ENCODE measurements at places on chromosomes 4 and X.

GRCh38 chrX:130082244-130083106 is 27.8 kb downstream of the ELF4 start:
- no peak for DNase-seq

GRCh38 chr4:115575851-115576250 is 462.4 kb upstream of the NDST4 start:
- no peak for DNase-seq

DNA sequence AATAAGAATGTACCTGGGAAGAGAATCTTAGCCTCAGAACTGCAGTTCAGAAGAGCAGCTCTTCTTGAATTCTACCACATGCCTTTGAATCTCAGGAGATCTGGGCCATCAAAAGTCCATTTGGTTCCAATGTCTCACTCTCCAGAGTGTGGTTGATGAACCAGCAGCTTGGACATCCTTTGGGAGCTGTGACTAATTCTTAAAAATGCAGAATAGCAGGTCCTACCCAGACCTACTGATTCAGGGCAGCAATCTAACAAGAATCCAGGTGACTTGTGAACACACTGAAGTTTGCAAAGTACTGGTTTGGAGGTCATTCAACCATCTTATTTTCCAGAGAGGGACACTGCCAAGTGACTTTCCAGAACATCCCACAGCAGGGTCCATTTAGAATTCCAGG is 244.7 kb downstream of the PACRGL start:
- no peak for DNase-seq

DNA sequence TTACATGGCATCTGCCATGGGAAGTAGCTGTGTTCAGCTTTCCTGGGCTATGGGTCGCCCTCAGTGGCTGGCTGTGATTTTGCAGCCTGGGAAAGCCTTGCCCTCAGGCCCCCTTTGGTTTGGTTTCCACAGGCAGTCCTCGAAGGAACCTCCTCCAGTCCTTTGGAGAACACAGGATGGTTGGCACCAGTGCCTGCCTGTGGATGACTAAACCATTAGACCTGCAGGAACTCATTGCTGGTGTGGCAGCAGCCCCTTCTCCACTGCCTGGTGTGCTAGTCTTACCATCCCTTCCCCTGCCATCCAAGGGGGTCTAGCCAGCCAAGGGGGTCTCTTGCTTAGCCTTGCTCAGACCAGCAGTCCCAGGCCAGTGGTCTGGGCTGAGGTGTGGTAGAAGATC is 71.4 kb upstream of the PJA1 start:
- DNase-seq = no peak

DNA sequence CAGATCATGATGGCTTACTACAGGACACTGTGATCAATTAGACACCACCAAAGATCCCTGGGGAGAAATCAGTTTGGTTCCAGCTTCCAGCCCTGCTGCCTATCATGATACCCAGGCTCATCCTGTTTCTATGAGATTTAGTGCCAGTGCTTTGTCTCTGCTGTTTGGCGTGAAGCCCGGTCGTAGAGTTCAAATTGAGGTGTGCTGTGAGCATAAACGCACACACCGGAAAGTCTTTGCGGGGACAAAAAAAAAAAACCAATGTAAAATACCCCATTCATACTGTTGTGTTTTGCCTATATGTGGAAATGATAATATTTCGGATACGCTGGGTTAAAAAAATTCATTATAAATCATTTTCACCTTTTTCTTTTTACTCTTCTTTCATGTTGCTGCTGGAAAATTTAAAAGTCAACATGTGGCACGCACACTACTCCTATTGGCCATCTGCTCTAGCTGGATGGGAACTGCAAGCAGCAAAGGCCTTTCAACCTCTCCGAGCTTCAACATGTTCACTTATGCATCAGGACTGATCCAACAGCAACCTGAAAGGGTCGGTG is 607 bp upstream of the DKC1 start:
- DNase-seq = no peak

DNA sequence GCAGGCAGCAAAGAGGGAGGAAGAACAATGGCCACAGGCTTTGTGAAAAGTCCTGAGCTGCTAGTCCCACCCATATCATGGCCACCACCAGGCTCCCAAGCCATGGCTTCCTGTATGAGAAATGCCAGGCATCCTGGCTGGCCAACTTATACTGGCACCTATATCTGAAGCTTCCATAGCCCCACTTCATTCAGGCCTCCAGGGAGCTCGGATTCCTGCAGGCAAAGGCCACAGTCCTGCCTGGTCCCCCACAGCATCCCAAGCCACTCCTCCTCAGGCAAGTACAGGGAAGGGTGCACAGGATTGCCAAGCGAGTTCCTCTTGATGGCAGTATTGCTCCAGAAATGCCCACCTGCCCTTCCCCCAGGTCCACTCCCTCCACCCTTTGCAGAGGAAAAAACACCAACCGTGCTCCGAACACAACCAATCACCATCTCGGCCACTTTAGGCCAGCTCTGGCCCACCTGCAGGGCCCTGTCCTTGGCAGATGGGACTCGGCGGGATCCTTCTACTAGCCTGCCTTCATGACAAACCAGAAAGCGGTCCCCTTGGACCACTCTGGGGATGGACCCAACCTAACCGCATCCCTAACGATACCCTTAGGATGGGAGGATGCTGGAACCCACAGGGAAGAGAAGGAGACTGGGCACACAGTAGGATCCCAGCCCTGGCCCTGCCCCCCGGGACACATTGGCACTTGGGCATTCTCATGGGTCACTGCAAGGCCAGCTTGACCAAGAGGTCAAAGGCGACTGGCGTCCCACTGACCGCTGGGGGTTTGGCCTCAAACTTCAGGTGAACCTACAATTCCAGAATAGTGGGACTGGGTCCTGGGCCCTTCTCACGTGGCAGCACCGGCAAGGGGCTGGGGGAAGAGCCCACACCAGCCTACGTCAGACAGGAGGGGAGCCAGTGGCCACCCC is 220.4 kb upstream of the AGTR2 start:
- DNase-seq = no peak

GRCh38 chrX:115226929-115227328 is 7.0 kb downstream of the LRCH2 start:
- DNase-seq = no peak

DNA sequence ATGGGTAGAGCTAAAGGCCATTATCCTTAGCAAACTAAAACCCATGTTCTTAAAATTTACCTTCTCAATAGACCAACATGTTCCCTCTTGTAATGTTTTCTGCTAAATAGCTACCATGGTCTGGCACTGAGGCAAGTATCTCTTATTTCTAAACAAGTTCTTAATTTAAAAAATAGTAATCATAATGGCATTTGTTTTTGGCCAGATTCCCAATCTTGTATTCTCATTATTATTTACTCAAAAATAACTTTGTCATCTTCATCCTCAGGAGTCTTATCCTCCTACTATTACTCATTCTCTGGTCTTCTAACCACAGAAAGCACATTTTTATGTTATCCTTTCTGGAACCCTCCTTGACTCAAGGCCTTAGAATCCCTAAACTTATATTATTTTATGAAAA is 931.2 kb downstream of the CCSER1 start:
- DNase-seq = no peak

DNA sequence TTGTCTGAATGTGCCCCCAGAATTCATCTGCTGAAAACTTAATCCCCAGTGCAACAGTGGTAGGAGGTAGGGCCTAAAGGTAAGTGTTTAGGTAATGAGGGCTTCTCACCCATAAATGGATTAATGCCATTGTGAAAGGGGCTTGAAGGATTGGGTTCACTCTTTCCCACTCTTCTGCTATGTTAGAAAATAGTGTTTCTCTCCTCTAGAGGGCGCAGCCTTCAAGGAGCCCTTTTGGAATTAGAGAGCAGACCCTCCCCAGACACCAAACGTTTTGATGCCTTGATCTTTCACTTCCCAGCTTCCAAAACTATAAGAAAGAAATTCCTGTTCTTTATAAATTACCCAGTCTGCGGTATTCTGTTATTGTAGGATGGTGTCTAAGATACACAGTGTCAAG is 706.4 kb downstream of the SMARCA1 start:
- DNase-seq = no peak

DNA sequence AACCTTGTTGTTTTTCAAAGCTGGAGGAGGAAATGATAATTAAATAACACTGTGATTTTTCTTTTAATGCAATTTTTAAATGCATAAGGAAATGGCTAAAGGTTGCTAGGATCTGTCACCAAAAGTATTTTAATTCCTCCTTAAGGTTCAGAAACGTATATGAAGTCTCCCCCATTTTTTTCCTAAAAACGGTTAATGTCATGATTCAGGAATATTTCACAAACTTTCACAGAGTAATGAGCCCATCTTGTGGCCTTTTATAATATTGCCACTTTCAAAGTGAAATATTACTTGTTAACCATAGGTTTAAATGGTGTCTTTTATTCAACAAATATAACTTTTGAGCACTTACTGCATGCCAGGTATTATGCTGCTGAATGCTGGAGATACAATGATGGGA is 99.5 kb upstream of the USP38 start:
- no peak for DNase-seq

- no peak for DNase-seq
Observed at GRCh38 chr4:187962926-187963325, 32.6 kb upstream of the ZFP42 start.

DNA sequence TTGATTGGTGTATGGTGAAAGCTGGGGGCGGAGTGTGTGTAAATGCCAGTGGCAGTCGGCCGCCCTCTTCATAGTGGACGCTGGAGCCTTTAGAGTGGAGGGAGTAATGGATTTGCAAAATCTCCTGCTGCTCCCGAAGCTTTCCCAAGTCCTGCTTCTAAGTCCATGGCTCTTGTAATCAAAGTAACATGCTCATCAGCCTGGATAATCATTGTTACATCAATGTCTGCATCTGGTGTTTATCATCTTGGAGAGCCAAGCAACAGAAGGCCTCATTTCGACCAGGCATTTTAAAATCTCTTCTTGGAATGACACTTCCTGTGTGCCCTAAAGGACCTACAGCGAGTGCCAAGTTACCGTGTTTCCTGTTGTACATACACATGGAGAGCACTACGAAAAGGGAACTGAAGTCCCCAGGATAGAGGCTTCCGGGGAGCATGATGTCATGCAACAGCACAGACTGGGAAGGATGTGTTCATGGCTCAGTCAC is 32.2 kb downstream of the UNC5C start:
- no peak for DNase-seq

DNA sequence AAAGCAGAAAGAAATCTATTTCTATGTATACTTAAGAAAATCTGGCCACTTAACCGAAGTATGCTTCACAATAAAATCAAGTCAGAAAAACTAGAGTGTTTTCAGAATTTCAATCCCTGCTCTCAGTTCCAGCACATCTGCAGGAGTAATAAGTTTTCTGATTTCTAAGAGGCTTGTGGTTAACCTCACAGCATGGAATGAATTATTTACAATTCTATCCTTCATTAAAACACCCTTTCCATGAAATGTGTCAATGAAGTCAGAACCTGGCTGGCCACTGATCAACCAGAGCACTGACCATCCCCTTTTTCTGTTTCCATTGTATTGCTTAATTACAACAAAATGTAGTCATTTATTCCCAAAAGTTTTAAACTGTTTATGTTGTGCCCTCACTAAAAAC is 781.4 kb upstream of the INTU start:
- DNase-seq = no peak

DNA sequence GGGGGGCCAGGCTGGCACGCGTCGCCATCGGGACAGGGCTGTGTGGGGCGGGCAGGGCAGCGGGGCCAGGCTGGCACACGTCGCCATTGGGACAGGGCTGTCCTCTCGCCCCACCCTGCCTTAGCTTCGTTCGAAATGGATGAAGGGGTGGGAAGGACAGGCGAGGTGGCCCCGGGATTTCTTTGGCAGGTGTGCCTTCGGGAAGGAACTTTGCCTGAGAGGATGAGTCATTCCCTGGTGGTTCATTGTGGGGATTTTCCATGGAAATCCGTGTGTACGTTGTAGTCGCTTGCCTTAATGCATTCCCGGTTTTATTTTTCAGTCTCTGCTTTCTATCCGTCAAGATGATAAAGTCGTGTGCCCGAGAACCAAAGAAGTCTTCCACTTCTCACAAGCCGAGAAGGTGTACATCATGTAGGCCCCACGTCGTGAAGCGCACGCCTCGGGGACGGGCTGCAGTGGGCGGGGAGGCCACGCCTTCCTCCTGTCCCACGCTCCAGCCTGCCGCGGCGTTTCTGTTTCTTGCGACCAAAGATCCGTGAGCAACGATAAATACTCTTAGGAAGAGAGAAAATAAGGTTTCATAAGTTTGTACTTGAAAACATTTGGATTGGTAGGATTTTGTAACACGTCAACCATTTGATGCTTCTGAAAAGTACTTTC is 8.1 kb upstream of the UVSSA start:
- no peak for DNase-seq

GRCh38 chr4:3070709-3071500 is 3.4 kb downstream of the HTT-AS start:
- no peak for DNase-seq

- DNase-seq = no peak
Observed at GRCh38 chr4:116101321-116101720, 984.1 kb downstream of the TRAM1L1 start.

- no peak for DNase-seq
Observed at GRCh38 chr4:189206953-189207352, 733.7 kb upstream of the FRG1 start.

DNA sequence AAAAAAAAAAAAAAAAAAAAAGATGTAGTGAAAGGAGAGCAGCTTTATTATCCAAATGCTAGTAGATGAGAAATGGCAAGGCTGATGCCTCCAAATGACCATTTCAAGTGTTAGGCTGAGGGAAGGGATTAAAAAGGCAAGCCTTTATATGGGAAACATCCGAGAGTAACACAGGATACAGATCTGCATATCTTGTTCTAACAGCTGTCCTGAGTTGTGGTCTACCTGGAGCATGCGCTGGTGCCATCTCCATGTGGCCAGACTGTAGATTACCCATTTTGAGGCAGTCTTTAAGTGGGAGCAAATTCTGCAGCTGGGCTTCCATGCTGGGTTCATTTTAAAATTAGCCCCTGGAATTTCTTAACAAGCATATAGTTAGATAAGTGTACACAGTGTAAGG is 26.0 kb upstream of the ELF2 start:
- no peak for DNase-seq

- DNase-seq = no peak
Observed at GRCh38 chrX:63128509-63128908, 222.6 kb downstream of the SPIN4 start.

- no peak for DNase-seq
Observed at GRCh38 chr4:34516524-34516923, 1727.8 kb downstream of the ARAP2 start.

DNA sequence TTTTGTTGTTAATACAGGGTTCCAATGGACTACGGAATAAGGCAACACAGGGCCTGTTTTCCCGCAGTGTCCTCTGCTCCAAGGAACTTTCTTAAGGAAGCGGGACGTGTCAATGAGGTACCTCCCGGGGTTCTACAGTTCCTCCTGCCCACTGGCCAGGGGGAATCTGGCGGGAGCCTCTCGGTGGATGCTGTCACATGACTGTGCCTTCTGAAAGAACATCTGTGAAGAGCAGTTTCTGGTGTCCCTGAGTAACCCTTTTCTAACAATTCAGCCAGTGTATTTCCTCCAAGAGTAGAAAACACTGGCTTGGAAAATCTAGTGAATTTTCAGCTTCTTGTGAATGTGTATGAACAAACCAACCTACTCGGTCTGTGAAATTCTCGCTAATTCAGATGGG is 32.7 kb downstream of the MFAP3L start:
- no peak for DNase-seq
